Activated naive CD8-positive, alpha-beta T cell treated with anti-CD3 and anti-CD28 coated beads, Interleukin-2, amount 10 ng/mL, durations not matched to agents 7 days and 5 days (primary cell): ENCODE measurements at places on chromosomes 4 and X.

GRCh38 chrX:41265615-41266014 lies 68.3 kb upstream of the DDX3X start:
- DNase-seq = peak; percentile 27

- DNase-seq = no peak
These were observed 105.9 kb upstream of the GPRIN3 start for GRCh38 chr4:89413518-89413917.

GRCh38 chr4:3340700-3341083 lies 47.9 kb downstream of the RGS12 start:
- DNase-seq = no peak

- DNase-seq = no peak
These were observed 3.7 kb upstream of the ZNF718 start for GRCh38 chr4:120616-121015.

DNA sequence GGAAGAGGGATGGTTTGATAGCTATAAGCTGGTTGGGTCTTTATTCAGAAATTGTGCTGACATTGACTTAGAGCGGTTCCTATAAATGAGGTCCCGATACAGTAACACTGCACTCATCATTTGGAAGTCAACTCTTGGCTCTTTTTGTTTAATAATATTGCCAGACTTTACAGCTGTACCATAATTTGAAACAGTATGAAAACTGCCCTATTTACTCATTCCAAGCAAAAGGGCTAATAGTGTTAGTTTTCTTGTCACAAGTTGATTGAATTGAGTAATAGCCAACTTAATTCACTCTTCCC lies 128.4 kb upstream of the LIMCH1 start:
- DNase-seq = no peak
